ENCODE measurements at places on chromosomes 5 and 9. TPM values are rescaled to one million over a fixed set of nuclear protein-coding genes. Genes with fewer than 3 reads are reported as not detected.

RMND5B gene
- 50.9 TPM for total RNA-seq

MARCOL gene
- total RNA-seq: not detected

TXNDC8 gene
- total RNA-seq: not detected

ORM2 gene
- total RNA-seq: not detected

PCDHGB2 gene
- total RNA-seq: 0.65 TPM

ELOVL7 gene
- total RNA-seq: 0.61 TPM

TLE4 gene
- total RNA-seq: 6.2 TPM

ANKRD55 gene
- total RNA-seq: 0.46 TPM

SPATA31D3 gene
- not detected for total RNA-seq

CDHR2 gene
- total RNA-seq: not detected

PBX3 gene
- total RNA-seq: 15.6 TPM

NMUR2 gene
- total RNA-seq: not detected

MARCHF11 gene
- total RNA-seq: not detected

CAPSL gene
- not detected for total RNA-seq

CDKN2A gene
- total RNA-seq: 4.9 TPM

CKMT2 gene
- not detected for total RNA-seq

CAVIN4 gene
- 0.65 TPM for total RNA-seq

PLPP7 gene
- total RNA-seq: 0.46 TPM

SPAG8 gene
- 0.32 TPM for total RNA-seq

TMEM252 gene
- not detected for total RNA-seq

NUTM2G gene
- not detected for total RNA-seq

KLHL3 gene
- 5.5 TPM for total RNA-seq

STXBP1 gene
- total RNA-seq: 76.7 TPM

COL23A1 gene
- 0.15 TPM for total RNA-seq

SOHLH1 gene
- not detected for total RNA-seq

TMCO6 gene
- 13.4 TPM for total RNA-seq

DDX41 gene
- total RNA-seq: 84.5 TPM

PCDHA9 gene
- total RNA-seq: under 0.01 TPM

TPPP gene
- 0.15 TPM for total RNA-seq

LURAP1L gene
- 3.9 TPM for total RNA-seq

FOXD4L5 gene
- not detected for total RNA-seq

ZNF484 gene
- 11.4 TPM for total RNA-seq

PRDM9 gene
- not detected for total RNA-seq

PCDHGB3 gene
- total RNA-seq: 0.46 TPM

MTREX gene
- 162 TPM for total RNA-seq

GRM6 gene
- not detected for total RNA-seq

GAPVD1 gene
- 51.3 TPM for total RNA-seq

ATP6V1G1 gene
- total RNA-seq: 146 TPM

CDH18 gene
- total RNA-seq: 0.61 TPM

HMMR gene
- 46.7 TPM for total RNA-seq

CCL28 gene
- total RNA-seq: 0.65 TPM

FOXD1 gene
- total RNA-seq: 0.30 TPM

RGS14 gene
- total RNA-seq: 5.2 TPM

TTC33 gene
- 14.6 TPM for total RNA-seq

EGR1 gene
- total RNA-seq: 1.4 TPM

GTF2H2 gene
- total RNA-seq: 20.1 TPM

ICE1 gene
- total RNA-seq: 39.7 TPM

FAT2 gene
- total RNA-seq: not detected

CACNA1B gene
- total RNA-seq: not detected

ISL1 gene
- 0.76 TPM for total RNA-seq

TEX48 gene
- total RNA-seq: not detected

NIPAL4 gene
- not detected for total RNA-seq

PCDHB6 gene
- not detected for total RNA-seq

CEL gene
- total RNA-seq: not detected

TNFSF8 gene
- total RNA-seq: not detected

Measured in epithelial cell of umbilical artery (primary cell).